Suppressor macrophage treated with lipopolysaccharide for 1 hour (primary cell): ENCODE measurements at places on chromosomes 12 and 14.

DNA sequence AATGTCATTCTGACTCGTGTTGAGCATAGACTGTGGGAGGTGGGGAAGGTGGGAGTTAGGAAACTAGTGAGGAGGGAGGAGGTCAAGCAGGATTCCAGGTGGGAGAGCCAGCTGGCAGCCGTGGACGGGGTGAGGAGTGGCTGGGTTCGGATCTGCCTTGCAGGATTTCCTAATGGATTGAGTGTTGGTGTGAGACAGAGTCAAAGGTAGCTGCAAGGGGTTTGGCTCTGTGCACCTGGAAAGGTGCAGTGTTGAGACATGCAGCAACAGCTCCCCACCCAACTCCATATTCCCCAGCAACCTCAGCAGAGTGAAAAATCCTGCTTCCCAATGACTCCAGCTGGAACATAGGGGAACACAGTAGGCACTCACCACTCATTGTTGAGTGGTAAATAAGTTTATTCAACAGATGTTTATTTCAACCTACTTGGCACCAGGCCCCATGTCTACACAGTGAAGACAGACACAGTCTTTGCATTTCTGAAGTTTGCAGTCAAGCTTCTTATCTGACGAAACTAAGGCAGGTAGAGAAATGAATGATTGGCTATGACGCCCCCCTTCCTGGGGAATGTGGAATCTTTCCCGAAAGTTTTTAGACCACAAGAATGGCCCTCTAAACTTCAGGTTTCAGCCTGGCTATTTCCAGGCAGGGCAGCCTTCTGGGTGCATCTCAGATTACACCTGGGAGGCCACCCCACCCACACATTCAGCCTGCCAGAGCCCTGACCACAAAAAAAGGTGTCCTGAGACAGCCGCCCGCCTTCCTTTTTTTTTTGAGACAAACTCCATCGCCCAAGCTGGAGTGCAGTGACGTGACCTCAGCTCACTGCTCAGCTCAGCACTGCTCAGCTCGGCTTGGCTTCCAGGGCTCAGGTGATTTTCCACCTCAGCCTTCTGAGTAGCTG lies 37.9 kb upstream of the PLEKHG6 start:
- DNase-seq, result no peak

- peak; percentile 28 for DNase-seq
These were observed 396 bp downstream of the FERMT2 start for GRCh38 chr14:52950410-52950897.

DNA sequence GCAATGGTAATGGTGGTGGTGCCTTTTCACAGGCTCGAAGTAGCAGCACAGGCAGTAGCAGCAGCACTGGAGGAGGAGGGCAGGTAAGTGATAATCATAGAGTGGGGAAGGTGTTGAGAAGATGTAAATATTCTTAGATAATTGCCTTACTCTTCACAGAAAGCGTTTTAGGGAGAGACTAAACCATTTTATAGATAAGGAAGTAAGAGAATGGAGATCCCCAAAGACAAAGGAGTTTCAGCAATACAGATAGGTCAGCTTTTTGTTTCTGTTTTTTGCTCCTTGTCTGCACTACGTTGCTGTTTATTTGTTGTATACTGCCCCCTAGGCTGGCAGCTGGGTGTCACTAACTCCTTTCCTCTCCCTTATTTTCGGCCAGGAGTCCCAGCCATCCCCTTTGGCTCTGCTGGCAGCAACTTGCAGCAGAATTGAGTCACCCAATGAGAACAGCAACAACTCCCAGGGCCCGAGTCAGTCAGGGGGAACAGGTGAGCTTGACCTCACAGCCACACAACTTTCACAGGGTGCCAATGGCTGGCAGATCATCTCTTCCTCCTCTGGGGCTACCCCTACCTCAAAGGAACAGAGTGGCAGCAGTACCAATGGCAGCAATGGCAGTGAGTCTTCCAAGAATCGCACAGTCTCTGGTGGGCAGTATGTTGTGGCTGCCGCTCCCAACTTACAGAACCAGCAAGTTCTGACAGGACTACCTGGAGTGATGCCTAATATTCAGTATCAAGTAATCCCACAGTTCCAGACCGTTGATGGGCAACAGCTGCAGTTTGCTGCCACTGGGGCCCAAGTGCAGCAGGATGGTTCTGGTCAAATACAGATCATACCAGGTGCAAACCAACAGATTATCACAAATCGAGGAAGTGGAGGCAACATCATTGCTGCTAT lies 2.0 kb downstream of the SP1 start:
- peak; percentile 93 for DNase-seq

- no peak for DNase-seq
These were observed 2.7 kb downstream of the GAPDH start for GRCh38 chr12:6536894-6537579.

GRCh38 chr12:75505706-75506312 lies 5.6 kb downstream of the KRR1 start:
- peak; percentile 64 for DNase-seq

DNA sequence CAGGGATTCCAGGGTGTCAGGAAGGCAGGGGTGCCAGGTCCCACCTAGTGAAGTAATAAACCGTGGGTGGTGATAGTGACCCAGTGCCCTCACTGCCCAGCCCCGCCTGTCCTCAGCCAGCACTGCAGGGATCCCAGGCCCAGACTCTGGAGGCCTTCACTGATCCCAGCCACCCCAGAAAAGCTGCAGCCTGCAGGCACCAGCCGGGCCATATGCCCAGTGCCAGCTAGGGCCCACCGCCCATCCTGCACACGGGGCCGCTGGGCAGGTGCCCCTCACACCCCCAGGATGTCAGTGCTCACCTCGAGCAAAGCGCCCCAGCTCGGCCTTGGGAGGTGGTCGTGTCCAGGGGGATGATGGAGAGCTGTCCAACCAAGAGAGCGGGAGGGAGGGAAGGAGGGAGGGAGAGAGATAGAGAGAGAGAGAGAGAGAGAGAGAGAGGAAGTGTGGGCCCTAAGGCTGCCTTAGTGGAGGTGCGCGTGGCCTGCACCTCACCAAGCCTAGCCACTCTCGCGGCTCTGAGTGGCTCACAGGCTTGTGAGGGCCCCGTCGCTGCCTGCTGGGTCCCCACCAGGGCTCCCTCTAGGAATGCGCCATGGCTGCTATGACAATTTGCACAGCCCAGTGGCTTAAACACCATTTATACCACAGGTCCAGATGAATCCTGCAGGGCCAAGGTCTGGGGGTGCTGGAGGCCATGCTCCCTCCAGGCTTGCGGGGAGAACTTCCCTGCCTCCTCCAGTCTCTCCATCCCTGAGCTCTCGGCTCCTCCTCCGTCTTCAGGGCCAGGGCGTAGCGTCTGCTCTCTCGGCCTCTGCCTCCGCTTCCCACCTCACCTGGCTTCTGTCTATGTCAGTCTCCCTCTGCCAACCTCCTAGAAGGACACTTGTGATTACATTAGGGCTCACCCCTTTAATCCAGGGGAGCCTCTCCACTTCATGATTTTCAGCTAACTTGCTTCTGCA lies 401.0 kb downstream of the TMEM121 start:
- no peak for DNase-seq

GRCh38 chr14:75282170-75282554 lies 3.5 kb downstream of the FOS start:
- DNase-seq, result no peak

DNA sequence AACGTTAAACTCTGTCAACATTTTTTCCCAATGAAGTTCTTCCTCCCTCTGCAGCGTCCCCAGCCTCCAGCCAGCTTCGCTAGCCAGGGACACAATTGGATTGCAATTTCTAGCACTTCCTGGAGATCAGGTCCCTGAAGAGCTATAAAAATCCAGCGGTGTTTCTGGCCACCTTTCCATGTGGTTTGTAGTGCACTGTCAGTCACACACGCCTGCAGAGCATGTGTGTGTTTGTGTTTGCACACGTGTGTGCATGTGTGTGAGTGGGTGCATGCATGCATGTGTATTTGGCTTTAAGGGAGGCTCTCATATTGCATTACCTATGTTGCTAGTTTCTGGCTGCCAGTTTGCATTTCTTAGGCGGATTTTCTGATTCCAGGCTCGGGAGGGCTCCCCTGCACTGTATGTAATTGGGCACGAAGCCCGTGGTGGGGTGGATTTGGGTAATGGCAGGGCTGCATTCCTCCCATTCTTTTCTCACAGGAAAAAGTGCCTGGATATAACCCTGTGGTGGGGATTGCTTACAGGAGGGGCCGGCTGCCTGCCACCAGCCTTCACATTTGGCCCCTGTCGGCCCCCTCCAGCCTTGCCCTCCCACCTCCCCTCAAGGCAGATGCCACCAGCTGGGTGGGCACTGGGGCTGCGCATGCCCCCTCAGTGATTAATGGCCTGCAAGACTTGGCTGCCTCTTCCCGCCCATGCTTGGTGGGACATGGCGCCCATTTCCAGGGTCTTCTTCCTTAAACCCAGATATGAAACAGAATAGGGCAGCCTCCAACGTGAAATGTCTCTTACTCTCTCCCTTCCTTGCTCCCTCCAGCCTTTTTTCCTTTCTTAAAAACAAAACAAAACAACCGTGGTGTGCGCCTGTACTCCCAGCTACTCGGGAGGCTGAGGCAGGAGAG lies 74.0 kb downstream of the TSPAN9 start:
- DNase-seq, result no peak

DNA sequence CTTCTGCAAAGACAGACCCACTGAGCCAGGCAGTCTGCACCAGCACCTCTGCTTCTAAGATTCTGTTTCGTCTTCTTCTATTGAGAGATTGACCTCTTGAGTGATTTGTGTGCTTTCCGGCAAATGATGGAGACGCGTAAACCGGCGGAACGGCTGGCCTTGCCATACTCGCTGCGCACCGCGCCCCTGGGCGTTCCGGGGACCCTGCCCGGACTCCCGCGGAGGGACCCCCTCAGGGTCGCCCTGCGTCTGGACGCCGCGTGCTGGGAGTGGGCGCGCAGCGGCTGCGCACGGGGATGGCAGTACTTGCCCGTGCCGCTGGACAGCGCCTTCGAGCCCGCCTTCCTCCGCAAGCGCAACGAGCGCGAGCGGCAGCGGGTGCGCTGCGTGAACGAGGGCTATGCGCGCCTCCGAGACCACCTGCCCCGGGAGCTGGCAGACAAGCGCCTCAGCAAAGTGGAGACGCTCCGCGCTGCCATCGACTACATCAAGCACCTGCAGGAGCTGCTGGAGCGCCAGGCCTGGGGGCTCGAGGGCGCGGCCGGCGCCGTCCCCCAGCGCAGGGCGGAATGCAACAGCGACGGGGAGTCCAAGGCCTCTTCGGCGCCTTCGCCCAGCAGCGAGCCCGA lies 703 bp downstream of the ASCL4 start:
- DNase-seq, result peak; percentile 42

GRCh38 chr12:7899755-7900154 lies 27.0 kb upstream of the SLC2A14 start:
- DNase-seq, result no peak

DNA sequence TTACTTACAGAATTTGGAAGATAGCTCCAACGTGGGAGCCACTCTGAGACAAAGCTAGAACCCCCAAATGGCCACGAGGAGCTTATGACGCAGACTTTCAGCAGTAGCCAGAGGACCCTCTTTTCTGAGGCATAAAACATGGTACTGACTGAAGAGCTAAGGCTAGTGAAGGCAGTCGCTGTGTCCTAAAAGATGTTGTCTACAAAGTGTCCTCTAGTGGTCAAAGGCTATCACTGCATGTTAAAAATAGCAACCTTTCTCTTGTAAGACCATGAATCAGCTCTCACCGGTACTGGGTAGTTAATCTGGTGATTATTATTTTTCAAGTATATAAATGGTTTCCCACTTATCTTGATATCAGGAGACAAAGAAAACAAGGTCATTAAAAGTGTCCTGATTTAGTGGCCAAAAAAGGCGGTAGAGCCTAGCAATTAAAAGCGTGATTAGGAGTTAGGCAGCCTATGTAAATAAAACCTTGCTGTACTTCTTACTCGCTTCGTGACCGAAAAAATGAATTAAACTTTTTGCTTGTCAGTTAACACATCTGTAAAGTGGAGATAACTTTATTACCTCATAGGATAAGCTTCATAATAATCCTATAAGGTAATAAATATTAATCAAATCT lies 47.0 kb upstream of the LGR5 start:
- DNase-seq, result peak; percentile 66

DNA sequence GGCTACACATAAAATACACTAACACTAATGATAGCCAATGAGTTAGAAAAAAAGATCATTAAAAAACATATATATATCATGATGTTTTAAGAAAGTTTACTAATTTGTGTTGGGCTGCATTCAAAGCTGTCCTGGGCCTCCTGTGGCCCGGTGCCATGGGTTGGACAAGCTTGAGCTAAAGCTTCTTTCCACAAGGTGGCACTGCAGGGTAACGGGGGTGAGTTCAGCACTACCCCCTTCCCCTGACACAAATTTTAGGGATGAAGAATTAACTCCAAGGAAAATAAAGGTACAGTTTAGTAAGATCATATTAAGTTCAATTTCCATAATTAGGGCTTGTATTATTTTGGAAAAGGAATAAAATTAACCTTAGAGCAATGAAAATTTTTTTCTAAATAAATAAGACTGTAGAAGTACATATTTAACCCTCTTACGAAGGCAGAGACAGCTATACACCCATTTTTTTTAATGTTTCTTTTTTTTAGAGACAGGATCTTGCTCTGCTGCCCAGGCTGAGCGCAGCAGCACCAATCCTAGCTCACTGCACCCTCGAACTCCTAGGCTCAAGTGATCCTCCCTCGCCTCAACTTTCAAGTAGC lies 38.9 kb downstream of the PPP1R13B start:
- DNase-seq, result peak; percentile 90

GRCh38 chr14:24388474-24389179 lies 10.2 kb upstream of the NYNRIN start:
- DNase-seq, result no peak

GRCh38 chr12:104737113-104737512 lies 221.0 kb downstream of the SLC41A2 start:
- DNase-seq, result no peak

GRCh38 chr12:112294793-112295192 lies 87.4 kb downstream of the HECTD4 start:
- DNase-seq, result peak; percentile 10

- peak; percentile 54 for DNase-seq
These were observed 78.6 kb downstream of the ARF6 start for GRCh38 chr14:49971156-49972130.

DNA sequence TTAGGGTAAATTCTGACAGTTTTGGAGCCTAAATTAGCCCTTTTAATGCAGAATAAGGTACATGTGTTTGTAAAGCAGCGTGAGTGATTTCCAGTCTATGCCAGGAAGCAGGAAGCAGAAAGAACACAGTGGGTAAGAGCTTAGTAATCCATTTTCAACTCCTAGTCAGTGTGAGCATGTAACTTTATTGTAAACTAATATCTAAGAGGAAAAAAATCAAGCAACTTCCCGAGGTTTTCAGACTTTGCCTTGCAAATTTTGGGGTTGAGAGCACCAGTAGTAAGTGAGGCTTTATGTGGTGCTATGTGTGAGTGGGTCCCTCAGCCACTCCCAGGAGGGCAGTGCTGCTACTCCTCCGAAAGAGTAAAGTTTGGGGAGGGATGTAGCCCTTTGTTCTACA lies 2.9 kb downstream of the CIPC start:
- DNase-seq, result no peak

DNA sequence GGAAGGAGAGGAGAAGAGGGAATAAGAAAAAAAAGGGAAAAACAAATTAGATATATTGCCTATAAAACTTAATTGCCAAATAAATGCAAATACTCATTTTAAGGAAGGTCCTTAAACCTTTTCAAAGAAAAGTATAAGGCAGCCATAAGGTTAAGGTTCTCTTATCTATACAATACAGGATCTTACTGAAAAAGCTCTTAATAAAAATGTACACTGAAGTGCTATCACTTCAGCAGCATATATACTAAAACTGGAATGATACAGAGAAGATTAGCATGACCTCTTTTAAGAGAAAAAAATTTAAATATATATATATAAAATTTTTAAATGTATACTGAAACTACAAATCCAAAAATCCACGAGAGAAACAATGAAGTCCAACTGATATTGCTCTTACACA lies 65.6 kb downstream of the PPP2R5E start:
- no peak for DNase-seq
